T-helper 1 cell (primary cell): ENCODE measurements at places on chromosomes 13 and 19.

GRCh38 chr13:23588666-23589065 lies 18.5 kb downstream of the TNFRSF19 start:
- no peak for DNase-seq

- no peak for DNase-seq
Observed at GRCh38 chr13:63457186-63457585, 2041.5 kb upstream of the PCDH20 start.

DNA sequence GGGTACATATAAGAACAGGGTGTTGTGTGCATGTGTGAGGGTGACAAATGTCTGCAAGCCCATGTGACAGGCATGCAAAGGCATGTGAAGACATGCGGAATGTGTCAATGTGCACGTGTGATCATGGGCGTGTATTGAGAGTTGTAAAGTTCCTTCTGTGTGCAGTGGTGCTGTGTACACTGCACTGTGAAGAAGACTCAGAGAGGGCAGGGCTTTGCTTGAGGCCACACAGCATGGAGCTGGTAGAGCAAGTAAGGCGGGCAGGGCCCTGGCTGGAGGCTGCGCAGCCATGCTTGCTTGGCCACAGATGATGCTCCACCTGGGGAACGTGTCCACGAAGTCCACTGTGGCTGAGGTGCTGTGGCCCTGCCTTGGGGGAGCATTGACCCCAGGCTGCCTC lies 66.8 kb downstream of the PTPRS start:
- no peak for DNase-seq

GRCh38 chr19:28213470-28214082 lies 999.4 kb downstream of the UQCRFS1 start:
- no peak for DNase-seq

- no peak for DNase-seq
Observed at GRCh38 chr13:88068975-88069374, 397.8 kb downstream of the SLITRK5 start.

DNA sequence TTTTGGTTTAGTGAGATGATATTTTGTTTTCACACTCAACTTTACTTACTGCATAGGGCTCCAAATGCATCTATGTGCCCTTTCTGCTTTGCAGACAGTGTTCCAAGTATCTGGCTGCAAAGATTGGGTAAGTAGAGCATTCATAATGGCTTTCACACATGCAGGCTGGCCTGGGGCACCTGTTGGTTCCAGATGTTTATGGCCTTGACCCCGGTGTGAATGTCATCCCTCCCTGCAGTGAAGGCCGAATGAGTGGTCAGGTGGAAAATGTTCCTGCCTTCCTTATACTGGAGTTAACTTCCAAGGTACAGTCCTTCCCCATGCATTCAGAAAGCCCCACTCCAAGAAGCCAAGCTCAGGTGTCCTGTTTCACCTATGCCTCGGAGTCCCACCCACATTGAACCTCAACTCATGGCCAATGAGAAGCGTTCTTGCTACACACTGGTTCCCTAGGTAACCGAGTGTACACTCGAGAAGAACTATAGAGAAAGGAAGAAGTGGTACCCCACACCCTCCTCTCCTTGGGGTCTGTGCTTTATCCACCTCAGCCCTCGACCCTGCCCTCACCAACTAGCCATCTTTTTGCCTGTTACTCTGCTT lies 23.0 kb upstream of the ZNF536 start:
- DNase-seq = no peak

GRCh38 chr19:50451223-50451534 lies 18.5 kb downstream of the MYBPC2 start:
- no peak for DNase-seq

GRCh38 chr13:95023405-95023804 lies 277.8 kb downstream of the ABCC4 start:
- no peak for DNase-seq

- DNase-seq = no peak
Observed at GRCh38 chr19:48364598-48365348, 606 bp downstream of the SYNGR4 start.

DNA sequence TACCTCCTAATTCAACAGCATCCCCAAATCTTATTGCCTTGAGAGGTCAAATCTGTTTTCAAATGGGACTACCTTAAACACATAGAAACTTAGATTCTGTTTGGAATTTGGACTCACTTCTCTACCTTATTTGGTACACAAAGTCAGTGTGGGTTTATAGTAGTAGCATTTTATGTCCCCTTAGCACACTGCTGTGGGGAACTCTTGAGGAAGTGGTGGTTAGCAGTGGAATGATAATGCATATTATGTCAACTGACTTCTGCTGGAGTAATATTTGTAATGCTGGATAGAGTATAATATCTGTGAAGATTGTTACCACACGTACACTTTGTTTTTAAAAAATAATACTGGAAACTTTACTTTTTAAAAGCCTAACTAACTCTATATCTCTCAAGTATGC lies 386.3 kb downstream of the NDFIP2 start:
- DNase-seq = no peak

DNA sequence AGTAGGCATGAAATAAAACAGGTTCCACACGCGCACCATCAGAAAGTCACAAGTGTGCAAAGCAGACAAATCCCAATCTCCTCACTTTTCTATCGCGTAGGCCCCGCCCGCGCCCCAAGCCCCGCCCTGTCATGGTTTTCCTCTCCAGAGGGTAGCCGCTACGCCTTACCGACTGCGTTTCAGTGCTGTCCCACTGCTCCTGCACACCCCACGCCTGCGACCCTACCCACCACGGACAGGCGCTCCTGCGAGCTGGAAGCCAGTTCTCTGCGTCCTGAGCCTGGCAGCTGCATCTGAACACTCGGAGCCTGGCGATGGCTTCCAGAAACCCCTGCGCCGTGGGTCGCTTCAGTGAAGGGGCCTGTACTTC lies 379 bp upstream of the ZNF470 start:
- DNase-seq = no peak

DNA sequence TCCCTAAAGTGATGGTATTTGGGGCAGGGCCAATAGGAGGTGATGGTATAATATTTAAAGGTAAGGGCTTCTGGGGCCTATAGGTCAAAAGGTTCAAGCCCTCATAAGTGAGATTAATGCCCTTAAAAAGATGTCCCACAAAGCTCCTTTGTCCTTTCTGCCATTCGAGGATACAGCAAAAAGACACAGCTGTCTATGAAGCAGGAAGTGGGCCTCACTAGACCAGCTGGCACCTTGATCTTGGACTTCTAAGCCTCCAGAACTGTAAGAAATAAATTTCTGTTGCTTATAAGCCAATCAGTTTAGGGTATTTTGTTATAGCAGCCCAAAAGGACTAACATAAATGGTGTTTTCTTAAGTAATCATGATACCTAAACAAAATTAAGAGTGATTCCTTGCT lies 27.2 kb upstream of the POU4F1 start:
- DNase-seq = no peak

DNA sequence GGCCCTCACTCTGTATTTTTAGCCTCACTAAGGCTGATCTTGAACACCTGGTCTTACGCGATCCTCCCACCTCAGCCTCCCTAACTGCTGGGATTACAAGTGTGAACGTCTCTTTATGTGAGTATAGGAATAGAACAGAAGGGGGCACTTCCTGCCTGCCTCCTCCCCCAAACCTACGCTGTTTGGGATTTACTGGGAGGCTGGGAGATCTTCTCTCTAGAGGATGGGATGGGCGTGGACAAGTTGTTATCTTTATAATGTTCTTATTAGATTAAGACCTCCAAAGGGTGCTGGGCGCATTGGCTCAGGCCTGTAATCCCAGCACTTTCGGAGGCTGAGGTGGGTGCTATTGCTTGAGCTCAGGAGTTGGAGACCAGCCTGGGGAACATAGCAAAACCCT lies 2.9 kb upstream of the CSNK1G2 start:
- DNase-seq = no peak

- no peak for DNase-seq
Observed at GRCh38 chr13:59354665-59355369, 808.9 kb downstream of the DIAPH3 start.

GRCh38 chr13:82822935-82823334 lies 1059.3 kb downstream of the SLITRK1 start:
- DNase-seq = no peak

GRCh38 chr13:90773681-90774080 lies 573.8 kb upstream of the MIR17HG start:
- DNase-seq = no peak

DNA sequence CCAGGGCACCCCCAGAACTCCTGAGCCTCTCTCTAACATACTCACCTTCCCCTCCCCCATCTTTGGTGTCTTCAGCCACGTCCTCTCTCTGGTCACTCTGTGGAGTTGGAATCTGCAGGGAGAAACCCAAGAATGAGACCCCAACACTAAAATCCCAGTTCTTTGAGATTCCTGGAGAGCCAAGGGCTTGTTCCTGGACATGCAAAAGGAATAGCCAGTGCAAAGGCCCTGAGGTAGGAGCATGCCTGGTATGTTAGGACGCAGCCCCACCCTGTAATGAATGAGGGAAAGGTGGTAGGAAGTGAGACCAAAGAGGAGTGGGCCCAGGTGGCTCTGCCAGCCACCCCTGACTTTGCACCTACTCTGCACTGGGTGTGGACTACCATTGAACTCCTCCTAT lies 2.4 kb upstream of the LPAR2 start:
- DNase-seq = no peak

DNA sequence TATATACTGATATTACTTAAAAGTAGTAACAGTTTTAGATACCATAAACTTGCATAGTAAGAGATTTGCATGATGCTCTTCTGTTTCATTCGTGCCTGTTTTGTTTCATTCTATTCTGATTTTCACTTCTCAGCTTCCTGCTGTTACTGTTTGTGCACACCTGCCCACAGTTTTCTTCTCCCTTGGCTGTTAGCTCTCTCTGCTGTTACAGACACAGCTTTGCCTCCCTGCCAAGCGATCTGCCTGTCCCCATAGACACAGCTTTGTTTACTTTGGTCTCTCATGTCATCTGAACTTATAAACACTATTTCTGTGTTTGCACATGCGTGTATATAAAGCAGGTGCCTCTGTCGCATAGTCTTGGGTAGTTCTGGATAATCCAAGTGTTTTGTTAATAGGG lies 21.4 kb upstream of the UPF3A start:
- DNase-seq = no peak

GRCh38 chr13:75583091-75583490 lies 33.5 kb downstream of the UCHL3 start:
- no peak for DNase-seq

DNA sequence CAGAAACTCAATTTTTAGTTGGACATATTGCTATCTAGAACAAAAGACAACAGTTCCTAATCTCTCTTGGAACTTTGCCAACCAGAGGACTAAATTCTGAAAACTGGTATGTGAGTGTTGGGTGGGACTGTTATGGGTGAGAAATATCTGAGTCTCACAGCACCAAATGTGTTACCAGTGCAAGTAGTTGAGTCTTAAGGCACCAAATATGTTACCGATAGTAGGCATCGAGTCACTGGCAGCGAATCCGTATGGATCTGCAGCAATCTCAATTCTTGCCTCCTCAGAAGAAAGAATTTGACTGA lies 575.2 kb downstream of the DACH1 start:
- no peak for DNase-seq

DNA sequence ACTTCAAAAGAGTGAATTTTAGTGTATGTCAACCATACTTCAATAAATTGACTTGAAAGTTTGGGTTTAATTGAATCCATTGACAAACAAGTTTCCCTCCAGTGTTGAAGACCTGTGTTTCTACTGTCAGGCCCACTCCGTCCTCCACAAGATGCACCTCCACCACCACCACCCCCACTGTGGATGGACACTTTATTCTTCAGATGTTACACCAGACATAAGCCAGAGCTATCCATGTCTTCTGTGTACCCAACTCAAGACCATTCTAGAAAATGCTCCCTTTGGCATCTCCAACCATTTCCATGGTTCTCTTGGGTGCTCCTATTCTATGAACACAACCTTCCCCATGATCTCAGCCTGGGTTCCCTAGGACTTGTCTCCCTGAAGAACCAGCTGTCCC lies 207.0 kb downstream of the COL4A1 start:
- no peak for DNase-seq

GRCh38 chr13:43124490-43124889 lies 101.1 kb downstream of the DNAJC15 start:
- DNase-seq = no peak

DNA sequence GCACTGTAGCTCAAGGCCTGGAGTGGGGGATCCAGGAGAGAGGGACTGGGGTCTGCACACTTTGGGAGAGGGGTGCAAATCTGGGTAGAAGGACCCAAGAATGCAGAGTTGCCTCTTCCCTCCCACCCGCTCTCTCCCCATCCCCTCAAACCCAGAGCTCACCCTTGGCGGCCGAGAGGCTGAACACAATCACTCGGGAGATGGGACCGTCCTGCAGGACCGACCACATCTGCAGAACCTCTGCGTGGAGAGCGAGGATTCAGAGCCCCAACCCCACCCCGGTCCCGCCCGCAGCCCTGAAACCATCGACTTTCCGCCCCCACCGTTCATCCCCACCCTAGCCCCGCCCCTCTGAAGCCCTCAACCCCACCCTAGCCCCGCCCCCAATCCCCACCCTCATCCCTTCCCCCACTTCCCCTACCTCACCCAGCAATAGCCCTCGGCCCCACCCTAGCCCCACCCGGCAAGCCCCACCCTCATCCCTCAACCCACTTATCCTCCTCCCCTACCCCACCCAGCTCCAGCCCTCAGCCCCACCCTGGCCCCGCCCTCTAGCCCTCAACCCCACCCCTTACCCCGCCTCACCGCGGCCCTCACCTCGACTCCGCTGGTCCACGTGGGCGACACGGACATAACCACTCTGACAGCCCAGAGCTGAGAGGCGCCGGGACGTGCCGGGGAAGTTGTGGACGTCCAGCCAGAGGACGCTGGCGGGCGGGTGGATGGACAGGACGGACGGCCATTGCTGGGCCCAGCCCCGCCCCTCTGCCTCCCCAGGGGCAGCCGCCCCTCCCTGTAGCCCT lies 4.1 kb downstream of the KPTN start:
- no peak for DNase-seq

DNA sequence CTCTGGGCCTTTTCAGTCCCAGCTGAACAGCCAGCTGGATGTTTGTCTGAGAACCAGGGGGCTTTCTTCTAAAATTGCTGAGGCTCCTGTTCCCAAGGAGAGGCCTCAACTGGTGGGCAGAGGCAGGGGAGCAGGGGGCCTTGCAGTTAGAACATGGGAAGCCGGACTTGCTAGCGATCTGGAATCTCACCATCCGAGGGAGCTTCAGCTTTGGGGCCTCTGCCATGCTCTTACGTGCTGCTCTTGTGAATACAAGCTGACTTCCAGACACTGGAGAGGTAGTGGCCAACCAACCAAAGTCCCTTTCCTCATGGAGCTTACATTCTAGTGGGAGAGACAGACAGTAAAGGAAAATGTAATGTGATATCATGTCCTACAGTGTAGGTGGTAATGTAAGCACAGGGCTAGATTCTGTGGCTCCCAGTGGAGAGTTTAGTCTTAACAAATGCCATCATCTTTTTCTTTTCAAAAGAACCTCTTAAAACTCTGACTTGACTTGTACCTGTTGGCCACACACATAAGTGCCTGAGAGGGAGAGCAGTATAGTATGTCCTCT lies 22.2 kb downstream of the SHISA2 start:
- DNase-seq = no peak

- no peak for DNase-seq
Observed at GRCh38 chr19:33093420-33094210, 12.6 kb downstream of the GPATCH1 start.
